ENCODE measurements at places on chromosomes 6 and 20.

- DNase-seq, result no peak
Observed at GRCh38 chr6:149544646-149545257, 1.1 kb downstream of the PPIL4 start.

DNA sequence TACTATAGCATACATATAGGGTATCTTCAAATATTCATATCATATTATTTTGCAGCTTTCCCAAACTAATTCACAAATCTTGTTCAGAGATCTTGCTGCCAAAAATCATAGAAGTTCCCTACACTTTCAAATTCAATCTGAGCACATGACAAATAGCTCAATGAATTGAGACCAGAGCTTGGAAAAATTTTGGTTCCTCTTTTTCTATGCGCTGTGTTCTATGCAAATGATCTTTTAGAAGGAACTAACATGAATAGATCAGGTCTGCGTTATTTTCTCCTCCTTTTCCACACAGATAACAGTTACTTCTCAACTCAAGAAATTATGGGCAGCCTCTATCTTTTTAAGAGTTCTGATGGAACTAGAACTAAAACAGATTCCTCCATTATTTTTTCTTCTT, 316.3 kb downstream of the ARHGAP18 start:
- no peak for DNase-seq

DNA sequence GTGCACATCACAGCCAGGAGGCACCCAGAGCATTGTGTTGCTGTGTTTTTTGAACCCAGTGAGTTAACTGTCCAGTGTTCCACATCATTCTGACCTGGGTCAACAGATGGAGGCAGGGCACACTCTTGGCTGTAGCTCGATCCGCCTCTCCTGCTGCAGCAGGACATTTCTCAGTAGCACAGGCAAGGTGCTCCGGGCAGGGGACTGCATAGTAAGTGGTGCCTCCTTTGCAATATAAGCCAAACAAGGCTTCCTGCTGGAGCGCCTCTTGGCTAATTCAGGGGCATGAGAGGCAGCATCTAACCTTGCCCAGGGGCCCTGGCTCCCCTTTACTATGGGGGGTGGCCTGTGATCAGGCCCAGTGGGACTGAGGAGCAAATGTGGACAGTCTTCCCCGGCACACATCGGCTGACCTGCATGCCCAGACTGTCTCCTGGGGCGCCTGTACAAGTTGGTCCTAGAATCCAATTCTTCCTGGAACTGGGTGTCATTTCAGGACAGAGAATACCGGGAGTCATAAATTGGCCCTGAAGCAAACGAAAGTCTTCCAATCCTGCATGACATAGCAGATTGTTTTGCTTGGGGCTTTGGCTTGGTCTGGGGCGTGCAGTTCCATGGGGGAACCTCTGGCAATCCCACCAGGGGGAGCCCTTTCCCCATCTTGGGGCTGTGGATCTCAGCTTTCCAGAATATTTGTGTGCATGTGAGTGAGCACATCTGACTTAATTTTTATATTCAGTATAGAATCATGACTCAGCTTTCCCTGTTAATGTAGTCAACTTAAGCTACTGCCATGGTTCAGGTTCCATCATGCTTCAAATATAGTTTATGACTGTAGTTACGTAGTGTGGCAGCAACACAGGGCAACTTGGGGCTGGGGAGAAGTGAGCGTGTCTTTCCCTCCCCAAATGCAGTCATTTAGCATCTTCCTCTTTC, 56.0 kb upstream of the DDR1 start:
- DNase-seq, result peak; percentile 14

- no peak for DNase-seq
Observed at GRCh38 chr6:27290065-27290849, 21.8 kb downstream of the POM121L2 start.

GRCh38 chr20:8301655-8302054, 169.6 kb downstream of the PLCB1 start:
- DNase-seq, result no peak

GRCh38 chr20:32798046-32798981, 21.4 kb upstream of the MAPRE1 start:
- no peak for DNase-seq

DNA sequence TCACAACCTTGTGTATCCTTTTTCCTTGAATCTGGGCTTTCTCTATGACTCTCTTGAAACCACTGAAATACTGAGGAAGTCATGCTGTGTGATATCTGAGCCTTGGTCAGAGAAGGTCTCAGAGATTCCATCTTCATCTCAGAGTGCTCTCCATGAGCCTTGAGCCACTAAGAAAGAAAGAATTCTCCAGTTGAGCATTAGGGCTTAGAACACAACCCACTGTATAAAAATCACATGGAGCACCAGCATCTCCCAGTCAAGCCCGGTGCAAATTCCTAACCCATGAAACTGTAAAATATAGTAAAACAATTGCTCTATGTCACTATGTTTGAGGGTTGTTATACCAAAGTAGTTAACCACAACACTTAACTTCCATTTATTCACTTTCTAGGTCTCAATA, 181.4 kb downstream of the MOXD1 start:
- no peak for DNase-seq

DNA sequence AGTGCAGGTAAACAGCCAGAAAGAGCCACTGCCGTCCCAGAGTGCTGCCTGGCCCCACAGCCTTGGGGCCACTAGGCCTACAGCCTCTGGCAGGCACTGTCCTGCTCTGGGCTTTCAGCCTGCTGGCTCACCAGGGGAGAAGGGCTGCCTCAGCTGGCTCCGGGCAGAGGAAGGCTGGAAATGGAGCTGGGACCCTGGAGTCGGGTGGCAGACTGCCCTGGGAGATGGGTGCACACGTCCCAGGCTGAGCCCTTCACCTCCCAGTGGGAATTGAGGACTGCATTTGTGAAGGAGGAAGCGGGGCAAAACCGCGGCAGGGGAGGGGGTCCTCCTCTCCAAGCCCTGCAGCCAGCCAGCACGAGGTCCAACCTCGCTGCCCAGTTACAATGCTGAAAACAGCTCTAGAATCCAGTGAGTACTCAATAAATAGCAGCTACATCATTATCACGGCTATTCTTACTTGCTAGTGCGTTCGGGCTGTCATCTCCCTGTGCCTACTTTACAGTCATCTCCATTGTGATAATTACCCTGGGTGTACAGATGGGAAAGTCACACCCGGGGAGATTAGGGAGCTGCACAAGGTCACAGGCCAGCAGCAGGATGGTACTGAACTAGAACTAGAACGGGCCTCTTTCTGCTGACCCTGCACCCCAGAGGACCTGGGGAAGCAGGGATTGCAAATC, 13.1 kb downstream of the ACSS1 start:
- no peak for DNase-seq

DNA sequence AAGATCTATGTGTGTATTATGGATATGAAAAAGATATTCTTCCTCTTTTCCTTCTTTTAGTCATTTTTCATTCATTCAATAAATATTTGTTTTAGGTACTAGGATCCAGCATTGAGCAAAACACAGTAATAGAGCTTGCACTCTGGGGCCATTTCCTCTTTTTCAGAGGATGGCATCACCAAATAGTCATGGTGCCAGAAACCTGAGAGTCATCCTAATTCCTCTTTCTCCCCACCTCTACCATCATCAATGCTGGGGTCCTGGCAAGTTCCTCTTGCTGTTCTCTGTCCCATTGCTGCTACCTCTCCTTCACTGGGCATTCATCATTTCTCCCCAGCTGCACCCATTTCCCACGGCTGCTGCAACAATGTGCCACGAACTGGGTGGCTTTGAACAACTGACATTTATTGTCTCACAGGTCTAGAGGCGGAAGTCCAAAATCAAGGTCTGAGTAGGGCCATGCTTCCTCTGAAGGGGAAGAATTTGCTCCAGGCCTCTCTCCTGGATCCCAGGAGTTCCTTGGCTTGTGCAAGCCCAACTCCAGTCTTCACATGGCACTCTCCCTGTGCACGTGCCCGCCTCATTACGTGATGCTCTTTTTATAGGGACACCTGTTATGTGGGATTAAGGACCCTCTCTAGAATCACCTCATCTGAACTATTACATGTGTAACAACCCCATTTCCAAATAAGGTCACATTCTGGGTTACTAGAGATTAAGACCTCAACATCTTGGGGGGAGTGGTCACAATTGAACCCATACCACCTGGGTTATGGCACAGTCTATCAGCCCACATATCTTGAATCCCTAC, 9.5 kb upstream of the IGF2R start:
- no peak for DNase-seq

GRCh38 chr6:125797886-125798444, 7.2 kb downstream of the NCOA7 start:
- no peak for DNase-seq

DNA sequence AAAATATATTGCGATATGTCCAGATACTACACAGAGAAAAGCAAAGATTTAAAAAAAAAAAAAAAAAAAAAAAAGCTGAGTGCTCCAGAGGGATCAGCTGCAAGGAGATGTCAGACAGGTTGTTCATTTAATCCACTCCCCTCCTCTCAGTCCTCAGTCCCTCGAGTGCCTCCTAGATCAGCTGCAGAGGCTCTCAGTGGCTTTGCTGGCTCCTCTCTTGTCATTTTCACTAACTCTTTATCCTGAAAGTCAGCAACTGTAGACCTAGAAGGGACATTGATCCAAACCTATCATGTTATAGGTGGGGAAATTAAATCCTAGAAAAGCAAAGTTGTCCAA, 61.6 kb downstream of the KIAA0319 start:
- DNase-seq, result peak; percentile 61

DNA sequence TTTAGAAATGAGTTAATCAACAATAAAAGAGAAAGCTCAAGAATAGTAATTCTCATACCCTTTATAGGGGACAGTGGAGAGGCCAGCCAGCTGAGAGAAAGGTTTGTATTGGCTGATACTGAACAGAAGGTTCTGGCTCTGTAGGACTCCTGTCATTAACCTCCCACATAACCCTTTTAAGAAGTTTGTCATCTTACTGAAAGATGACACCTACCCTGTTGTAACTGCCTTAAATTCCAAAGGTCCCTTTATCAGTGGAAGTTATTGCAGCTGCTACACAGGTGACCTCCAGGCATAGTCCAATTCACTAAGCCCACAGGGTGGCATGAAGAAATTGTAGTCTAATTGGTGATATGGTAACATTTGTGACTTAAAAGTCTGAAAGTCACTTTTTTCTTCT, 790.1 kb downstream of the TENT5A start:
- no peak for DNase-seq

- DNase-seq, result no peak
Observed at GRCh38 chr20:20782231-20782630, 69.8 kb upstream of the RALGAPA2 start.

DNA sequence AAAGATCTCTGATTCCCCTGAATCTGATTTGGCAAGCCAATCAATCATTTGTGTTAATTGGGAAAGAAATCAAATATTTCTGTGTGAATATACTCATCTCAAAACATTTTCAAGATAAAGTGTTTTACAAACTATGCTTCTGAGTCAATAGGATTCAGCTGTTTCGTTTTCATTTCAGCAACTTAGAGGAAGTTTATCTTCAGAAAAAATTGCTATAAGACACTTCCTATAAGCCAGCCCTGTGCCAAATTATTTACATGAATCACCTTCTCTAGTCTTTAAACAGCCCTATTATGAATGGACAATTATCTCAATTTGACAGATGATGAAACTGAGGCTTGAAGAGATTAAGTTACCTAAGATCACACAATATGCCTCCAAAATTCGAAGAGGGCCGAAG, 10.9 kb downstream of the DEFB129 start:
- DNase-seq, result no peak

GRCh38 chr20:47057661-47058060, 163.0 kb downstream of the EYA2 start:
- no peak for DNase-seq

DNA sequence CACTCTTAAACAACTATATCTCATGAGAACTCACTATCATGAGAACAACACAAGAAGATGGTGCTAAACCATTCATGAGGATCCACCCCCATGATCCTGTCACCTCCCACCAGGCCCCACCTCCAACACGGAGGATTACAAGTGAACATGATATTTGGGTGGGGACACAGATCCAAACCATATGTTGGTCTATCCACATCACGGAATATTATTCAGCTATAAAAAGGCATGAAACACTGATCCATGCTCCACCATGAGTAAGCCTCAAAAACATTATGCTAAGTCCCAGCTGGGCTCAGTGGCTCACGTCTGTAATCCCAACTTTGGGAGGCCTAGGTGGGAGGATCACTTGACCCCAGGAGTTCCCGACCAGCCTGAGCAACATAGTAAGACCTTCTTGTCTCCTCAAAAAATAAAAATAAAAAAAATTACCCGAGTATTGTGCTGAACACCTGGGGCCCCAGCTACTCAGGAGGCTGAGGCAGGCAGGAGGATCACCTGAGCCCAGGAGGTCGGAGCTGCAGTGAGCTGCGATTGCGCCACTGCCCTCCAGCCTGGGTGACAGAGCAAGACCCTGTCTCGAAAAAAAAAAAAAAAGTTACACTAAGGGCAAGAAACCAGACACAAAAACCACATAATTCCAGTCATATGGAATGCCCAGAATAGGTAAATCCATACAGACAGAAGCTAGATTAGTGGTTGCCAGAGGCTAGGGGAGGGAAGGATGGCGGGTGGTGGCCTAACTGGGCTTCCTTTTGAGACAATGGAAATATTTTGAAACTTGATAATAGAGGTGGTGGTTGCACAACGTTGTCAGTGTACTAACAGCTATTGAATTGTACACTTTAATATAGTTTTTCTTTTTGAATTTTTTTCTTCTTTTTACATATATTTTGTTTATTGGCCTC, 43.1 kb downstream of the ZNF217 start:
- no peak for DNase-seq

DNA sequence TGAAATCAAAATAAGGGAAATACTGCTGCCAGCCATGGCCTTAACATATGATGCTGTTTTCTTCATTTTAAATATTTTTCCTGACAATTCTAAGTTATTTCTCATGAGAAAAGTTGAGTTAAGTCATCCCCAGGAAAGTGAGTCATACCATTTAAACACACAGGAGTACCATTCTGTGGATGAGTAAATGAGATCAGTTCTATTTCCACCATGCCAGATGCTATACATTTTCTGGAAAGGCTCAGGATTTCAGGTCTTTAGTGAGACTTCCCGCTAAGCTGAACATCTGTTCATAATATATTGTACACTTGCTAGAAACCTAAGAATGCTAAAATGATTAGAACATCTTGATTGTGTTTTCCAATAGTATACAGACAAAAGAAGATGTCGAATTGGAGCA, 256.2 kb upstream of the MANEA start:
- no peak for DNase-seq

DNA sequence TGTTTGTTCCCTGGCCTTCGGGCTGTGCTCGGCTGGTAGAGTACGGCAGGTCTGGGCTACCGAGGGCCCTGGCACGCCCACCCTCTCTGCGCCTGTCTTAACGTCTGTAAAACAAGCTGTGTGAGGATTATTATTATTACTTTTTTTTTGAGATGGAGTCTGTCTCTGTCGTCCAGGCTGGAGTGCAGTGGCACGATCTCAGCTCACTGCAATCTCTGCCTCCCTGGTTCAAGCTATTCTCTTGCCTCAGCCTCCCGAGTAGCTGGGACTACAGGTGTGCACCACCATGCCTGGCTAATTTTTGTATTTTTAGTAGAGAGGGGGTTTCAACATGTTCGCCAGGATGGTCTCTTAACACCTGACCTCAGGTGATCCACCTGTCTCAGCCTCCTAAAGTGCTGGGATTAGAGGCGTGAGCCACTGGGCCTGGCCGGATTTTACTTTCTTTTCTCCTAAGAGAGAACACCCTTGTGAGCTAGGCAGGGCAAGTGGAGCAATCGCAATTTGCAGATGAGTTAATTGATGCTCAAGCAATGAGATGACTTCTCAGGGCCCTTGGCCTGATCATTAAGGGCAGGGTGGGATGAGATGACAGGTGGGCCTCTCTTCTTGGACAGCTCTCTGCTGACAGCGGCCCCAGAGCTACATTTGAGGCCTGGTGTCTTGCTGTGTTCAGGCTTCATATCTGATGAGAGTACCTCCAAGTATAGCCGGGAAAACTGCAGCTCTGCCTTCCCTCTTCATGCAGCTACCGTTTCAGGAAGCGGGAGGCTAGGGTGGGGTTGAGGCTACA, 859 bp upstream of the SMIM29 start:
- no peak for DNase-seq
